GM12864 (cell line): ENCODE measurements at places on chromosomes 5 and 9.

DNA sequence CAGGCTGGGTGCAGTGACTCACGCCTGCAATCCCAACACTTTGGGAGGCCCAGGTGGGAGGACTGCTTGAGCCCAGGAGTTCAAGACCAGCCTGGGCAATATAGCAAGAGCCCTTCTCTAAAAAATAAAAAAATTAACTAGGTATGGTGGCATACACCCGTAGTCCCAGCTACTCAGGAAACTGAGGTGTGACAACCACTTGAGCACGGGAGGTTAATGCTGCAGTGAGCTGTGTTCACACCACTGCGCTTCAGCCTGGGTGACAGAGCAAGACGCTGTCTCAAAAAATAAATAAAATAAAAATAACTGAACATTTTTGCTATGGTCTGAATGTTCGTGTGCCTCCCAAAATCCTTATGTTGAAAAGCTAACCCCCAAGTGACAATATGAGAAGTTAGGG, 24.5 kb downstream of the AGTPBP1 start:
- DNase-seq: no peak

DNA sequence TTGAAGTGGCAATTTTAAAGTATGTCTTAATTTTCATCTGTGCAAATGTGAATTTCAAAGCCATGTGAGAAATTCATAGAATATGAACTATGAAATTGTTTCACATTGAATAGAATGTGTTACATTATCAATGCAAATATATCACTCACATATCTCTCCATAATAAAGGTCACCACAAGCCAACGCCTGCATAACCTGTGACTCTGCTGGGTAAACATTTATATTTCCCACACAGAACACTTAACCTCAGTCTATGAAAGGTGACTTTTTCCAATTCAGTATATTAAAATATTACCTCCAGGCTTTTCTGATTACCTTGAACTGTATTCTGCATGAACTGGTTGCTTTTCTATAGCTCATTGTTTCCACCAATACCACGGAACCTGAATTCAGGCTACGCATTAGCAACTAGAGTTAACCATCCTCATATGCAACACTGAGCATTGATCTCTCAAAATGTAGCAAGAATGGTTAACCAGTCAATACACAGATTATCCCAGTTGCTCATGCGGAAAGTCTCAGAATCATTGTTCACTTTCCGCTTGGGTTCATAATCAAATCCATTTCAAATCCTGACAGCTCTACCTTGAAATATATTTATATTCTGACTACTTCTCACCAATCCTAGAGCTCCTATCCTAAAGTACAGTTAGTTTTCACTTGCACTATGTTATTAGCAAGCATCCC, 126.6 kb upstream of the TYRP1 start:
- DNase-seq: no peak

DNA sequence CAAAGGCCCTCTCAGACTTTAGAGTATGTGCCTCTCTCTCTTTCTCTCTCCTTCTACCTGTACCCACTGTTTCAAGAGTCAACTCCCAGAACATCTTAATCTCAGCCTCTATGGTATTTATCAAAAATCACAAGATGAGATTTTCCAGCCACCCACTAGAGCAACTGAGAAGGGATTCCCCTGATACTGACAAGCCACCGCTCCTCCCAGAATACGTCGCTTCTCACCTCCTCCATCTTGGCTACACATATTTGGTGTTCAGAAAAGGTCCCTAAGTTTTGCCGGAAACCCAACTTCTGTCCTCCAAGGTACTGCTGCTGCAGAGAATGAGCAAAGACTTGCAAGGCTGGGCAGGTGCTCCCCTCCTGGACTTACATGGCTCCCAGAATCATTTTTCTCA, 6.1 kb downstream of the GARIN3 start:
- no peak for DNase-seq

- no peak for DNase-seq
Measured at GRCh38 chr5:164220522-164220921, 715.1 kb downstream of the MAT2B start.

- DNase-seq: peak; percentile 46
Measured at GRCh38 chr9:19232823-19233194, 2.3 kb downstream of the DENND4C start.
